ENCODE measurements at places on chromosomes 5 and 9.
A peak's percentile ranks its signal among the peaks of the same experiment; 100 is the strongest.

- no peak for DNase-seq
These were observed 109.8 kb upstream of the NFIL3 start for GRCh38 chr9:91533382-91533781.

DNA sequence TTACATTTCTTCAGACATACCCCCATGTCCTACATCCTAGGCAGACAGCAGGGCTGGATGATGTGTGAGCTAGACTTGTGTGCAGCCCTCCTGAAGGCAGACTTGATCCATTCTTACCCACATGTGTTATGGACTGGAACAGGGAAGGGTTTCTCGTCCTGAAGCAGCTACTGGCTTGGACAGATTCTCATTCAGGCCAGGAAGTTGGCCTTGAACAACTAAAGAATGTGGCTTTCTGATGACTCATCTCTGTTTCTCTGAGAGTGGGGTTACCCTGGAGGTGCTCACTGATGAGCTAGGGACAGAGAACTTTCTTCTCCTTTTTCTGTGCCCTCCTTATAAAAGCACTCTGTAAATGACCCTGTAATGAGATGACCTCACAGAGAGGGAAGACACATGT lies 246.5 kb downstream of the PCSK5 start:
- DNase-seq = no peak

DNA sequence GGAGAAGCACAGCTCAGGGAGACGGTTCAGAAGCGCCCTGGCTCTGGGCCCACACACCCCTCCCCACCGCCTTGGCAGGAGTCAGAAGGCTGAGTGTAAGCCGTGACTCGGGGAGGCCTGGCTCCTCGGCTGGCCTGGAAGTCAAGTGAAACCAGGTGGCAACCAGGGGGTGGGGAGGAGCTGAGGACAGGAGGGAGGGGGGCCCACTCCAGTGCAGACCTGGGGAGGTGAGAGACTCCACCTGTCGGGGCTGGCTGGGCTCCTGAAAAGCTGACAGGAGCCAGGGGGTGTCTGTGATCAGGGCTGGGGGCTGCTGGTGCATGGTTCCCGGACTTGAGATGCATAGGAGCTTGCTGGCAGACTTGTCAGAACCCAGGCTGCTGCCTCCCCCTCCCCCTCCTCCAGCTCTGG lies 150.2 kb upstream of the PHYKPL start:
- DNase-seq = no peak

DNA sequence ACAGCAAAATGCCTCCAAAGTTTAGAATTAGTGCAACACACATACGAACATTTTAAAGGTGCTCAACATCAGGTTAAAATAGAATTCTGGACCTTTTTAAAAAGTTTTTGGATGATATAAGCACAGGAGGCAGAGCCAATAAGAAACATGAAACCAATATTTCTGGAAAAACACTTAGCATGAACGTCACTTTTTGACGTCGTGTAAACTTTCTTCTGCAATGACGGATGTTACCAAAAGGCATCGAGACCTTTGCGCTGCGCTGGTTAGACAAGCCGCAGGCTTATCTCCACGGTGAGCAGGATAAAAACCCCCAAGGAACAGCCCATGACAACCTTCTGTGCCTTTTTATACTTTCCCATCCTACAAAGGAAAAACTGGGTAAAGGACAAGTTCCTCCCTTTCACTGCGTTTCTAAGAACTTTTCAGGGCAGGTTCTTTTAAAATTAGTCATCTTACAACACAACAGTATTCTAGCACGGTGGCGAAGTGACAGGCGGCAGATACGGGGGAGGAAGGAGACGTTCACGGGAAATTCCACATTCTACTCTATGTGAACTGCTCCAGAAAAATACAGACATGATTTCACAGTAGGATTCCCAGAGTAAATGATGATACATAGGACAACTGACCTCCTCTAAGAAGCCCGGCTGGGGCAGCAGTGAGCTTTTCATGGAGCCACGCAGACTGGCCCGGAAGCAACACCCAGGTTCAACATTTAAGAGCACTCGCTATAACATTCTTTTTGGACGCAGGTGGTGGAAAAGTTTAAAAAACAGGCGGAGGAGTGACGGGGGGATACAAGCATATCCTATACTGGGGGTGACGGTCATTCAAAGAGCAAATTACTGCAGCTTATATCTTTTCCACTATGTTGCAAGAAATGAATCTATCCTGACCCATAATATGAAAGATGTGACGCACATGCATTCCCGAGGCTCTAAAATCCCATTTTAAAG lies 52.4 kb downstream of the USP20 start:
- DNase-seq = no peak

- DNase-seq = no peak
These were observed 75.4 kb upstream of the ANKH start for GRCh38 chr5:14946815-14947620.

DNA sequence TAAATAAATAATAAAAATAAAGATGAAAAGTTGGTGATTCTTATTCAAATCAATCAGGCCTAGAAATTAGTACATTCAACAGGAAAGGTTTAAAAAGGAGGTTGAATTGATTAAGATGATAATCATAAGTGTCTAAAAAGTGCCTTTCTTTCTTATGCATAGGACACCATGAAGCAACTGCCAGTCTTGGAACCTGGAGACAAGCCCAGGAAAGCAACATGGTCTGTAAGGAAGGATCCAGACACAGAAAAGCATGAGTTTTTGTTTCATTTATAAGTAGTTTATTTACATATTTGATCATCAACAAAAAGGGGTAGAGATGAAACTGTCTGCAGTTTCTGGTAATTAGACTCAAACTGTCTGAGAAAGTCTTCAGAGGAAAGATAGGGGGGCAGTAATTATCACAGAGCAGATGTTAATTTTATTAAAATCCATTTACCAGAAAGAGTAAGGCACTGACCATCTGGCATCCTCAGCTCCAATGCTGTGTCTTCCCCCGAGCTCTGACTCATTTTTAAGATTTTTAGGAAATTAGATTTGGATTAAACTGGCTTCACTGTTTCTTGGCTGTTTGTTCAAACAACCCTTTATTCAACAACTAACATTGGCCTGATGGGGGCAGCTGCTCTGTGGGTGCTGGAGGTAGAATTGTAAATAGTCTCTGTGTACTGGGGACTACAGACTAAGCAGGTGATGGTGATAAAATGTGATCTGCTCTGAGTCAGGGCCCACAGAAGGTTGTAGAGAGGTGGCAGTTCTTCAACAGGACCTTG lies 2.7 kb downstream of the RABEPK start:
- DNase-seq = no peak

DNA sequence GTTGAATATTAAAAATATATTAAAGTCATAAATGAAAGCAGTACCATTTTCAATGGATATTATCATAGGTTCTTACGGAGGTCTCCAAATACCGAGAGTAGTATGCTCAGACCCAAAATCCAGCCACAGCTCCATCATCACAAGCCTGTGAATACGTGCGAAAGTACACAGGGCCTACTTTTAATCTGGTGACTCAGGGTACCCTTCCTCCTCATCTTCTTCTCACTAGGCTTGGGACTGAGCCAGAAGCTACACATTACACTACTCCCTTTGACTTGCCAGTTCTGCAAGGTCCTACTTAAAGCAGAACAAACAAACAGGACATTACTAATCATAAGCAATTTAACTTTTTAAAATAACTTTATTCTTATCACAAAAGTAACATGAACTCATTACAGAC lies 7.6 kb upstream of the RIC1 start:
- peak; percentile 43 for DNase-seq

DNA sequence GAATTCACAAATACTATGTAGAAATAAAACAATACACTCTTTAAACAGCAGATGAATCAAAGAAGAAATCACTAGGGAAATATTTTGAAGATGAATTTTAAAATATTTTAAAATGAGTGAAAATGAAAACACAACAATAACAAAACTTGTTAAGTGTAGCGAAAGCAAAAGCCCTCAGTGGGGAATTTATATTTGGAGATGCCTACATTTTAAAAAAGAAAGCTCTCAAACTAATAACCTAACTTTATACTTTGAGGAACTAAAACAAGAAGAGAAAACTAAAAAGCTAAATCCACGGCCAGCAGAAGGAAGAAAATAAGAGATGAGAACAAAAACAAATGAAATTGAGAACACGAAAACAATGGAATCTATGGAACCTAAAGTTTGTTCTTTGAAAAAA lies 22.7 kb downstream of the SPDL1 start:
- no peak for DNase-seq

DNA sequence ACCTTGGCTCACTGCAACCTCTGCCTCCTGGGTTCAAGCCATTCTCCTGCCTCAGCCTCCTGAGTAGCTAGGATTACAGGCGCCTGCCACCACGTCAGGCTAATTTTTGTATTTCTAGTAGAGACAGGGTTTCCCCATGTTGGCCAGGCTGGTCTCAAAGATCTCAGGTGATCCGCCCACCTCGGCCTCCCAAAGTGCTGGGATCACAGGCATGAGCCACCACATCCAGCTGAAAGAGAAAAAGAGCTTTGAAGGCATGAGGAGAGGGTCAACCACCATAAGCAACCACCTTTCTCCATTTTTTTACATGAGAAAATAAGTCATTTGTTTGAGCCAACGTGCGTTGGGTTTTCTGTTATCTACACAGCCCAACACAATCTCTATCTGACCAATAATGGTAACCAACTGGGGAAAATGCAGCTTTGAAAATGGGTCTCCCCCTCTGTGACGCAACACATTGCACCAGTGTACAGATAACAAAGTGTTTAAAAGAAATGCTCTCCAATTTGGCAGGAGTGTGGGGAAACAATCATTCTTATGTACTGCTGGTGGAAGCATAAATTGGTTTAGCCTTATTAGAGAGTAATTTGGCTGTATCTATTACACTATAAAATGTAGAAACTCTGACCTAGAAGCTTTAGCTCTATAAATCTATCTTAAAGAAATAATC lies 45.8 kb upstream of the ZBTB43 start:
- no peak for DNase-seq

- no peak for DNase-seq
These were observed 53.5 kb downstream of the NEK6 start for GRCh38 chr9:124311283-124311682.

DNA sequence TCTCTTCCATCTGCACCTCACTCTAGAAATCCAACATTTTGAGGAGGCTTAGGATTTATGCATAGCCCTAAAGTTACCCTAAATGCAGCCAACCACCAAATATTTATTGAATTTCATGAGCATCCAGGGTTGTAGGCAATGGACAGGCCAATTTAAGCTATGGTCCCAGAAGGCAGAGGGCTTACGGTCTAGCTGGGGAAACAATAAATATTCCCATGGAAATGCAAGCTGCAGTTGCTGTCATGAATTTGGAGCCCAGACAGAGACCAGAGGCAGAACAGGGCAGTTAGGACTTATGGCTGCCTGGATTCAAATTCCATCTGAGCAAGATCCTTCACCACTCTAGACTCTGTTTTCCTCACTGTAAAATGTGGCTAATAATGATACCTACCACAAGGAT lies 9.1 kb upstream of the INSYN2B start:
- DNase-seq = no peak

GRCh38 chr9:37104183-37104889 lies 16.0 kb upstream of the ZCCHC7 start:
- DNase-seq = no peak

DNA sequence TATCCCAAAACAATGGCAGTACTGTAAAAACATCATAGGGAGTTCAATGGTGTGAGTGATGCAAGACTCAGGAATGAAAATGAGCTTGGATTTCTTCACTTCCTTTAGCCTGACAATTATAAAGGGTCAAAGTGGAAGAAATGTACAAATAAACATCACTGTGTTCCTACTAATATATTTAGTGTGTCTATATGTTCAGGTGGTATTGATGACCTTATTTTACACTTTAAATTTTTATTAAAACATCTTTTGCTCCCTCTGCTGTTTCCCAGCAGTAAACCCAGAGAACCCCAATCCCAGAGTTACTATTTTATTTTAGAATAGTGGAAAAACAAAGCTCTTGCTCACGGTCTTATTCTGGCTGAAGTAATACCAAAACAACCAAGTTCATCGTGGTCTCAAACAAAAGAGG lies 2.0 kb downstream of the LOX start:
- DNase-seq = no peak

DNA sequence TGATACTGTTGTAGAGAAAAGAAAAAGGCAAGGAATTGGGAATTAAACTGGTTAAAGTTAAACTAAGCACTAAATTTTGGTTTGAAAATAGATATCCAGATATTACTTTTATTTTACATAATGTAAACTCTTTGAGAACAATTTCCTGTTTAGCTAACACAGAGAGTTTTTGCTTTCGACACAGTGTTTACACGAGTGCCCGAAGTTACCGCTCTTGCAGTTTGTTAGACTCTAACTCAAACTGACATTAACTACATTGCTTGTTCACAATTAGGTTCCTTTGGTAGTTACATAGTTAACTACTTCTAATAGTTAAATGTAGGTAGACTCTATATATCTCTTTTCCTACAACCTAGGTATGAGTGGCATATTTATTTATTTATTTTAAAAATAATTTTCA lies 117.1 kb upstream of the CHD1 start:
- no peak for DNase-seq

DNA sequence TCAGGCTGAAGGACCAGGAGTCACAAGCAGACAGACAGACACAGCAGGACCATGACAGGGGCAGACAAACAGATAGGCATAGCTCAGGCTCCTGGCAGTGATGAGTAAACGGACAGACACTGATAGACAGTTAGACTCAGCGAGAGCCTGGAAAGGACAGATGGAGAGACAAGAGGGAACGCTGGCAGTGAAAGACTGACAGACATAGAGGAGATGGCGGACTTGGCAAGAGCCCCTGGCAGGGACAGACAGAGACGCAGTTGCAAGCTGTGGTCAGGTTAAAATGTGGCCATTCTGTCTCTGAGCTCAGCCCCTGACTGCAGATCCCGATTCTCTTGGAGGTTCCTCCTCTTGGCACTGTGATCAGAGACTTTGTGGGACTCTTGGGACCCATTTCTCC lies 13.6 kb downstream of the CSF2 start:
- no peak for DNase-seq

DNA sequence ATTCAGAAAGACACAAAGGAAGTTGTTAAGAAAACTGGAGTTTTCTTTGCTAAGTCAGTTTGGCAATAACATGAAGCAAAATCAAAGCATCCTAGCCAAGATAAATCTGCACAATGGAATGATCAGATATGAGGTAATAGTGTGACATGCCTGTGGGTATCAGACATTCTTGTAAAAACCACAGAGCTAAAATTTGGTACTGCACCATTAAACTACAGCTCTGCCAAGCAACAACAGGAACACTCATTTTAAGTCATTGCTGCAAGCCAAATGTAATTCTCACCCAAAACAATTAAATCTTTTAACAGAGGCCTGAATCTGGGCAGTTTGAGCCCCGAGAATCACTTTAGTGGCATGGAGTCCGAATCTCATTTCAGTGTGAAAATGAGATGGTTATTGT lies 96.6 kb downstream of the VCAN start:
- no peak for DNase-seq

Data from thoracic aorta (tissue), 2 donors.